ENCODE measurements at places on chromosomes 12 and 14.

- DNase-seq: no peak
Measured at GRCh38 chr14:103314496-103315277, 19.4 kb upstream of the EIF5 start.

- DNase-seq: no peak
Measured at GRCh38 chr12:2323532-2324255, 270.9 kb downstream of the CACNA1C start.

GRCh38 chr12:27237790-27238771 lies 6.0 kb upstream of the STK38L start:
- no peak for DNase-seq

DNA sequence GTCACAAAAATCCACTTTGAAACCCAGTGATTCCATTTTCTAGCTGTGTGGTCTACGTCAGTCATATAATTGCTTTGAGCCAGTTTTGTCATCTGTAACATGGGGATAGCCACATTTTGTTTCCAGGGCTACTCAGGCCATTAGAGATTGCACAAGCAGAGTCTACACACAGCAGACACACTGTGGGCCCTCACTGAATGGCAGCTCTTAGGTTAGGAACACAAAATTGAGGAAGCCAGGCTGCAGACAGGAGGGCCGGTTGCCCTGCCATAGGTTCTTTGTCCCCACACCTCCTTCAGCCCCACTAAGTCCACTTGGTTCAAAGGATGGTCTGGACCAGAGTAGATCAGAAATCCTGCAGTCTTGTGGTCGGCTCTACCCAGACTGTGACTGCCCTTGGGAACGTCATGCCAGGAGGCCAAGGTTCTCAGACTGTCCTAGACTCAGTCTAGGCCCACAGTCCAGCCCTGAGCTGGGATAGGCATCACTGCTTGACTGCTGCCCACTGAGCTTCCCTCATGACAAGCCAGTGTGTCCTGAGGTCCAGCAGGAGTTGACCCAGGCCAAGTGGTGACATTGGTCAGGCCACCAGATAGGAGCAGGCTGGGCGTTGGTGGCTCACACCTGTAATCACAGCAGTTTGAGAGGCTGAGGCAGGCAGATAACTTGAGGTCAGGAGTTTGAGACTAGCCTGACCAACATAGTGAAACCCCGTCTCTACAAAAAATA lies 3.8 kb upstream of the MYH7 start:
- no peak for DNase-seq

DNA sequence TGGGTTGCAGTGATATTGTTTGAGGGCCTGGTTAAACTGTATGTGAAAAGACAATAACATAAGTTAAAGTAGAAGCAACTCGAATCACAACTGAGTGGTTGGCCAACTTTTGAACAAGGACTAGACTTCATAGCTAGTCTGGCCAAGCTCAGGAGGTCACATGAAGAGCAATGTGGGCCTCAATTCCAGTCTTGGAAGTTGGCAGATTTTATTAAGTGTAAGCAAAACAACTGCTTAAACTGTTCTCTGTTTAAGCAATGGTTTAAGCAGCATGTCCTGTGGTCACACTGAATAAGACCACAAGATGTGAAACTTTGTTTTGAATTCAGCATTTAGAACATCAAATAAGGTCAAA lies 100.4 kb downstream of the TMTC3 start:
- DNase-seq: no peak

- no peak for DNase-seq
Measured at GRCh38 chr12:110431957-110432587, 18.1 kb downstream of the ARPC3 start.

GRCh38 chr14:25516838-25517237 lies 466.9 kb upstream of the STXBP6 start:
- no peak for DNase-seq

- DNase-seq: no peak
Measured at GRCh38 chr12:52690351-52691075, 10.3 kb upstream of the KRT1 start.

DNA sequence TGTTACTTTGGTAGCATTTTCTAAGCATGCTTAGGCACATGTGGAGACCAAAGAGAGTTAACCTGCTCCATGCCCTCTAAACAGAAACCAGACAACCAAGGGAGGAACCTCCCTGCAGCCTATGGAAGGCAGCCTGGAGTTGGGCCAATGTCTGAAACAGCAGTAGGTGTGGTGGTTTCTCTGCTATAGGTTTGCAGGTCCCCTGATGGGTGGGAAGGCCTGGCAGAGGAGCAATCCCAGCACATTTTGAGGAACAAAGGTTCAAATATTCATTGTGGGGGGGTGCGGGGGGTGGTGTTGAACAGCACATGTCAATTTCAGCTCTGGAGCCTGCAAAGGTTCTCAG lies 65.4 kb downstream of the DACT1 start:
- DNase-seq: no peak

DNA sequence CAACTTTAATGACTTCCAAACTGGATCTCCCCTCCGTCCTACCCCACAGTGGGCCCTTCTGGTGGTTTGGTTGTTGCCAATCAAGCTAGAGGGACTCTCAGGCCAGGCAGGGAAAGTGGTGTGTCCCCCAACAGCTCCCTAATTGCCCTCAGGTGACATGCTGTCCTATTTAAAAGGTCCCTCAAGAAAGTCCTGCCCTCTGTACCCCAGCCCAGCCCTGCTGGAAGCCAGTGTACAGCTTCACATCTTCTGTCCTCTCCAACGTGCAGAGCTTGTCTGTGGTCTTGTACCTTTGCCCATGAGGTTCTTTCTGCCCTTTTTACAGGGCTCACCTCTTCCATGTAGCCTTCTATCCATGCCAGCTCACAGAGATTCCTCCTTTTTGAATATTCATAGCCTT lies 4.2 kb downstream of the RIN3 start:
- DNase-seq: no peak

DNA sequence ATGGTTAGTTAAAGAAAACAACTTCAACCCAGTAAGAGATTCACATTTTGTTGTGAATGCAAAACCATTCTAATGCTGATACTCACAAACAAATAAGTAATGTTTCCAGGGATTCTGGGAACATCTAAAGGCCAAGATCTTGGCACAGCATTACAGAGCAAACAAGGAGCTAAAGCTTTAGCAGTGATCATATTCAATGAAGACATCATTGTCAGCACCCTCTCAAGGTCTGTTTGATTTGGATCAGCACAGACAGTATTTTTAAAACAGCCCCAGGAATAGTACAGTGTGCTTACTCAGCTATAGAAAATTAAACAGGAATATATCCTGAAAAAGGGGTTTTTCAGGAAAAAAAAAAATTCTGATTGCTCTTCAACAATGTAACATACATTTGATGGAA lies 71.4 kb downstream of the TMEM260 start:
- no peak for DNase-seq

GRCh38 chr12:110741341-110742095 lies 1.2 kb downstream of the PPP1CC start:
- peak; percentile 39 for DNase-seq

DNA sequence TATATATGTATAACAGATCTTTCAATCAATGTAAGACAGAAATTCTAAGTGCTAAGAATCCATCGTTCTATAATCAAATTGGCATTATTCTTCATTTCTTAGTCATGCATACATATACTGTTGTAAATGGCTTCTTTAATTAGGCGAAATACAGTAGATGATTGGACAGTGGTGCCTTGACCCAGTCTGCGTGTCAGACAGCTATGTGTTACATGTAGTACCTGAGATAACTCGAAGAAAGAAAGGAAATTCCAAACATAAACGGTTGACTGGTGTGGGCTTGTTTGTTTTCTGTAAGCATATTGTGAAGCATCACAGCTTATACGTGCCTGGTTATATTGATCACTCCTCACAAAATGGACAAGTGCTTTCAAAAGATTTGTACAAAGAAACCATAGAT lies 210.5 kb downstream of the ETNK1 start:
- no peak for DNase-seq

- peak; percentile 32 for DNase-seq
Measured at GRCh38 chr12:388541-389141, 479 bp downstream of the KDM5A start.

DNA sequence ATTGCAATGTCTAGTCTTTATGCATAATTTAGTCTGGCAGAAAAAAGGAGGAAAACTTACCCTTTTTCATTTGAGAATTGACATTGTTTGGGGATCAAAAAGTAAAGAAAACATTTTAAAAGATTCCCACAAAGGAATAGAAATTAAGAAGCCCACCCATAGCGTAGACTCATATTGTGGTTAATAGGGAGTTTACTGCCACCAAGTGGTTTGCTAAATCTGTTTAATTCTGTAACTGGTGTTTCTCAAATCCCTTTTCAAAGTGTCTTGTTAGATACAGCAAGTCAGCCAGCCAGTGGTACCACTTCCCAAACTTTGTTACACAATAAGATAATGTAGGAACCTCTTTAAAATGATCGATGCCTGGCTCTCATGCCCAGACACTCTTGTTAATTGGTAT lies 180.3 kb downstream of the IPO8 start:
- peak; percentile 7 for DNase-seq

DNA sequence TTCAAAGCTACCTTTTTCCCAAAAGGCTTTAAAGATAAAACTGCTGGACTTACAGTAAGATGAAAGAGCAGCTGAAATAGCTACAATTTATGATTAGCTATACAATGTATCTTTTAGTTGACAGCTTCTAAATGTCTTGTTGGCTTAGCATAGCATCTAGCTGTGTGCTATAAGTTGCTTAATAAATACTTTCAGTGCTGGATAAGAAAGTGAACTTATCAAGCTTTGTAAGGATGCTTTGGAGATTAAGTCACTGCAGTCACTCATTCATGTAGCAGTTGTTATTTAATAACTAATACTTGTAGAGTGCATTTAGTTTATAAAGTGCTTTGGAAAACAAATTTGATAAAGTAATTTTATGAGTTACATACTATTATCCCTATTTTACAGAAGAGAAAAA lies 14.6 kb downstream of the CFAP54 start:
- DNase-seq: no peak

DNA sequence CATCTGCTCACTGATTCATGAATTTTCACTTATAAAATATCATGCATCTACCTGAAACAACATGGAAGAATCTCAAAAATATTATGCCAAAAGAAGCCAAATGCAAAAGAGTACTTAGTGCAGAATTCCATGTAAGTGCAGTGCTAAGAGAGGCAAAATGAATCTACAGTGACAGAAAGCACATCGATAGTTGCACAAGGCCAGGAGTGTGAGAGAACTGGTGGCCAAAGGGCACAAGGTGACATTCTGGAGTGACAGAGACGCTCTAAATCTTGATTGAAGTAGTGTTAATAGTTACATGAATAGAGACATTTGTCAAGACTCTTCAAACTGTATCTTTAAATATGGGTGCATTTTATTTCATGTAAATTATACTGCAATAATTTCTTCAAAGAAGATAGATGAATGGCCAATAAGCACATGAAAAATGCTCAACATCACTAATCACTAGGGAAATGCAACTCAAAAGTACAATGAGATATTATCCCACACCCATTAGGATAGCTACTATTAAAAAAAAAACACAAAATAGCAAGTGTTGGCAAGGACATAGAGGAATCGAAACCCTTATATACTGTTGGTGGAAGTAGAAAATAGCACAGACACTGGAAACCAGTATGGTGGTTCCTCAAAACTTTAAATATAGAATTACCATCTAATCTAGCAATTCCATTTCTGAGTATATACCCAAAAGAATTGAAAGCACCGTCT lies 71.7 kb upstream of the KICS2 start:
- no peak for DNase-seq

DNA sequence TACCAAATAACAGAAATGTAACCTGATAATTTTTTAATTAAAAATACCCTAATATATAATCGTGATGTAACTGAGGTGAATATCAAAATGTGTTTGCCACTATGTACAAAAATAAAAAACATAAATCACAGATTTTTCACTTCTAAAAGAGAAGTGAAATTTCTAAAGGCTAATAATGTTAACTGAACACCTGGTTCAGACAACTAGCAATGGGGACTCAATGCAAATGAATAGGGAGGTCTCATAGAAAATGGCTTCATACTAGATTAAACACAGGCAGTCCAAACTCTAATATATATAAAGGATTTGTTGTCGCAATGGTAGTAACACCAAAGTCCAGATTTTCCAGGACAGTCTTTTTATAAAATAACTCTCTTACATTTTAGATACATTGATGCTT lies 365.4 kb upstream of the ATP2B1 start:
- DNase-seq: no peak

DNA sequence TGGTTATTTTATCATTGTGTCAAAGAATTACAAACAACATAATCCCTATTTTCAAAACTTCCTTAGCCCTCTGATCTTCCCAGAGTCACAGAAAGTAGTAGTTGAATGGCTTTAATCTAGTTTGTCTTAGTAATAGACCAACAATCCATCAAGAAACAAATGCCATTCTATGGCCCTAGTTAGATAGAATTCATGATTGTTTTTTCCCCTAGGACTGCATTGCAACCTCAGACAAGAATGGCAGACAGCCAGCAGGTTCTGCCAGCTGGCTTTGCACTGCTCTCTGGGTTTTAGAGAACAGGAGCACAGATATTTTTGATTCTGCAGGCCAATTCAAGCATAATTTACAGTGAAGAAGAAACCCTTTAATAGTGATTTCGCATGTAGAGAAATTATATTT lies 33.8 kb downstream of the SYT1 start:
- DNase-seq: no peak

DNA sequence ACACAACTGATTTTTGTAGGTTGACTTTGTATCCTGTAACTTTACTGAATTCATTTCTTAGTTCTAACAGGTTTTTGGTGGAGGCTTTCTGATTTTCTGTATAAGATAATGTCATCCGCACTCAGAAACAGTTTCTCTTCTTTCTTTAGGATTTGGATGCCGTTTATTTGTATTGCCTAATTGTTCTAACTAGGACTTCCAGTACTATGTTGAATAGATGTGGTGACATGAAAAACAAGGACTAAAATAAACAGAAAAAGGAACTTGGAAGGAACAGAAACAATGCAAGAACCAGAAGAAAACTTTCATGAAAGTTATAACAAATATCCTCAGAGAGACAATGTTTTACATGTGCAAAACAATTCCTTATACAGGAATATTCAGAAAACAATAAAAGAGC lies 100.3 kb downstream of the GTF2A1 start:
- no peak for DNase-seq

DNA sequence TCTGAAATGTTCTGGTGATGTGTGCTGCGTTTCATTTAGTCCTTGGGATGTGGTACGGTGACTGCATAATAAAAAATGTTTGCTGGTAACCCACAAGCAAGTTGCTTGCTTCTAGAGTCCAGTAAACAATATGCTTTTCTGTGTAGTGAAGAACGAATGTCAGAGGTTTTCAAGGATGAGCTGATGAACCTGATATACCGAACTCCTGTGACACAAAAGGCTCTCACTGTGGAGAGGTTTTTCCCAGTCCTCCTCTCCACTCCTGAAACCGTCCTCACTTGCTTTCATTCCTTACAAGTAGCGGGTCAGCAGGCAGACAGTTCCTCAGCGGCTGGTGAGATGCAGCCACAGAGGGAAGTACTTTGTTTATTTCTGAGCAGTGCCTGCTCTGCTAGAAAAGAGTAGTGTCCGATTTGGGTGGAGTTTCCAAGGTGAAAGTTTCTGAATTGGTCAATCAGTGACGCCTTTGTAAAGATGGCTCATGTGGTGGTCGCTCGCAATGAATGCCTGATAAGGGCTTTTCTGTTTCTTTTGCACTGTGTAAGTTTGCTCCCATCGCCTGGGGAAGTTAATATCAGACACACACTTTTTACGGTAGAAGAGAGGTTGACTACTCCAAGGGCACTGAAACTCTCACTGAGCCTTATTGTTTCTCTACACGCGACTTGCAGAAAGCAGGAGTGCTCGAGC lies 3.0 kb downstream of the ETV6 start:
- DNase-seq: no peak

GRCh38 chr12:74790931-74791330 lies 253.3 kb downstream of the ATXN7L3B start:
- DNase-seq: no peak
